ENCODE measurements at places on chromosomes 1 and 21.

GRCh38 chr1:109357616-109358015 is 40.1 kb downstream of the SORT1 start:
- no peak for DNase-seq

GRCh38 chr1:204735042-204735441 is 49.5 kb upstream of the LRRN2 start:
- no peak for DNase-seq

GRCh38 chr1:42845866-42846256 is 552 bp upstream of the ZNF691 start:
- no peak for DNase-seq

DNA sequence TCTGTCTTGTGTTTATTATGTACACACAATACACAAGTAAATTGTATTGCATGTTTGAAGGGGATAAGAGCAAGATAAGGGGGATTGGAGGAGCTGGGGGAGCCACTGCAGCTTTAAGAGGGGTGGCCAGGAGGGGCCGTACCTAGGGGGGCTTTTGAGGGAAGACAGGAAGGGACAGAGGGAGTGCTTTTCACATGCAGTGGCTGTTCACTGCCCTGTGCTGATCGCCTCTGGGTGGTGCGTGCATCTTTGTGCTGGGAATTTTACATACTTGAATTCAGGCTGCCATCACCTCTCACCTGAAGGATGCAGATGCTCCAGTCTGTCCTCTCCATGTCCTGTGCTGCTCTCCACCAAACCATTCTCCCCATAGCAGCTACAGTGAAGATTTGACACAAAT is 179.5 kb downstream of the PTPRU start:
- DNase-seq = no peak

DNA sequence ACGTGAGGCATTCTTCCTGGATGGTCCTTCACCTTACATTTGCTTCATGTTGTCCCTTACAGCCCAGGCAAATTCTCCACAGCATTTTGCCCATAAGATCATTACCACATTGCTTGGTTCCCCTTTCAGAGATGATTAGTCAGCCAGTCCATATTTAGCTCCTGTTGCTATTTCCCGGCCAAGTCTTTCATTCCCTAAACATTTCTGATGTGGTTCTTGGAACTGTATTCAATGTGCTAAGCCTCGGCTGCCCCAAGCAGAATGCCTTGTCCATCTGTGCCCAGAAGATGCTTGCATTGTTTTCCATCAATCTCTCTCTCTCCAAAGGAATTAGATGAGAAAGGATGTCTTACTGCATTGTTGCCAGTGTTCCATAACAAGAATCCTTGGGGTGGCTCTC is 420.9 kb upstream of the CAMK1G start:
- no peak for DNase-seq

GRCh38 chr1:234276151-234276788 is 97.0 kb upstream of the COA6 start:
- DNase-seq = no peak

GRCh38 chr1:218351391-218352074 is 6.4 kb downstream of the TGFB2 start:
- no peak for DNase-seq

- DNase-seq = no peak
These were observed 268.1 kb downstream of the GRIK1 start for GRCh38 chr21:29671728-29672127.

GRCh38 chr1:37549341-37549740 is 4.8 kb downstream of the SNIP1 start:
- no peak for DNase-seq

Measured in BJ (cell line).